ENCODE measurements at places on chromosomes 7 and 10.

DNA sequence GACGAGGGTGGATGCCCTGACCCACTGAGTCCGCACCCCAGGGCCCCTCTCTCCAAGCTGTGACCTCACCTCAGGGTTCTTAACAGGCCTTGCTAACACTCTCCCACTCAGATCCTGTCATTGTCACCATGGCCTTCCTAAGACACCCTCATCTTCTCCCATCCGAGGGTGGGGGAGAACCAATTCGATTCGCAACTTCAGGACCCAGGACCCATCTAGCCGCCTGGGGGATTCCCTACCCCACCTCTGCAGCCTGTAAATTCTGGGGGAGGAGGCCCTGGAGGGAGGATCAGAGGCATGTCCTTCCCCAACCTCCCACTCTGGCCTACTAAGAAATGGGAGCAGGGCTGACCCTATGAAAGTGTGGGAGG is 17.4 kb downstream of the TRIM8 start:
- DNase-seq, result no peak

DNA sequence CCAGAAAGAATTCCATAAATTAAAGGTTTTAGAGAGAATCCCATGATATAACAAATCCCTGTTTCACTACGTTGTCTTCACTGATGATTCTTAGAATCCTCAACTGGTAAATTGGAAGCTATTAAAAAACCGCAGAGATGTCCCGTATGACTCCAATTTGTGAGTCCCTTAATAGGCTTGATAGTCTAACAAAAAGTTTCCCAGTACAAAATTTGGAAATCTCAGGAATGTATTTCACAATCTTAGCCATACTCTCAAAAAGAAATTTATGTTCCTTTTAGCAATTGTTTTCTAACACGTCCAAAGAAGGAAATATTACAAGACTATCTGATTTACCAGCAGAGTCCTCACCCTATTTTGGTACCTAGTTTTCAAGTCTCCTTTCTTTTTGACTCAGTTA is 2.5 kb downstream of the TES start:
- no peak for DNase-seq

DNA sequence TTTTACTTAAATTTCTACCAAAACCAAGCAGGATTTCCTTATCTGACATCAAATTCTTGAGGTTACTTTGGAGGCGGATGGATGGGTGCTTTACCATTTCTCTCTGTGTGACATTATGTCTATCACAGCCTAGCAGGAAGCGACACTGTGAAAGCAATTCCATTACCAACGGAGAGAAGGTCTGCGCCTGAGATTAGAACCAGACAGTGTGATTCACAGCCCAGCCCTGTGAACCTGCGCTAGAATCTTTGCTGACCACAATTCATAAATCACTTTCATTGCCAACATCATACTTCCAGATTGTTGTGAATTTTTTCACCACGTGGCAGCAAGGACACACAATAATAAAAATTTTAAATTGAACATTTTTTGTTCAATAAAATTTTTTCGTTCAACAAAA is 126.5 kb downstream of the CUBN start:
- no peak for DNase-seq

GRCh38 chr7:75884476-75884875 is 5.6 kb downstream of the RHBDD2 start:
- DNase-seq, result peak; percentile 23

GRCh38 chr7:2255145-2256139 is 13.4 kb downstream of the NUDT1 start:
- no peak for DNase-seq

GRCh38 chr10:119313644-119314043 is 106.3 kb downstream of the GRK5 start:
- DNase-seq, result no peak

- DNase-seq, result no peak
Observed at GRCh38 chr7:74429153-74429747, 24.5 kb upstream of the GTF2IRD1 start.

Measured in hematopoietic multipotent progenitor cell treated with erythropoietin and hydrocortisone succinate and interleukin-3 and kit ligand, for 15 days (in vitro differentiated cells).